ENCODE measurements at places on chromosomes 3 and 15. TPM values are rescaled to one million over a fixed set of nuclear protein-coding genes. Genes with fewer than 3 reads are reported as not detected.
A peak's percentile ranks its signal among the peaks of the same experiment; 100 is the strongest.

GRIP2 gene
- 0.20 TPM for total RNA-seq

- DNase-seq: no peak
These were observed 42.0 kb upstream of the CFAP161 start for GRCh38 chr15:81091889-81092558.

ADPRH gene
- total RNA-seq: 4.6 TPM

DNA sequence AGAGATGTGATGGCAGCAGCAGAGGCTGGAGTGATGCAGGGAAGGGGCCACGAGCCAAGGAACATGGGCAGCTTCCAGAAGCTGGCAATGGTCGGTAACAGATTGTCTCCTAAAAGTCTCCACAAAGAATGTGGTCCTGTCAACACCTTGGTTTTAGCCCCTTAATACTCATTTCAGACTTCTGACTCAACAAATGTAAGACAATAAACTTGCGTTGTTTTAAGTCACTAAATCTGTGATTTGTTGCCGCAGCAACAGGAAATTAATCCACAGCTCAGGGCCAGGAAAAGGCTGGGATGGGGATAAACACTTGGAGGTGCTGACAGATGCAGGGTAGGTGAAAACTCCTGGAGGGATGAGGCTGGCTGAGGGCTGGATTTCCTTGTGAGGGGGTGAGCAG is 69.9 kb downstream of the OXNAD1 start:
- no peak for DNase-seq

CYFIP1 gene
- 70.8 TPM for total RNA-seq

MAGI1 gene
- total RNA-seq: 31.1 TPM

DNA sequence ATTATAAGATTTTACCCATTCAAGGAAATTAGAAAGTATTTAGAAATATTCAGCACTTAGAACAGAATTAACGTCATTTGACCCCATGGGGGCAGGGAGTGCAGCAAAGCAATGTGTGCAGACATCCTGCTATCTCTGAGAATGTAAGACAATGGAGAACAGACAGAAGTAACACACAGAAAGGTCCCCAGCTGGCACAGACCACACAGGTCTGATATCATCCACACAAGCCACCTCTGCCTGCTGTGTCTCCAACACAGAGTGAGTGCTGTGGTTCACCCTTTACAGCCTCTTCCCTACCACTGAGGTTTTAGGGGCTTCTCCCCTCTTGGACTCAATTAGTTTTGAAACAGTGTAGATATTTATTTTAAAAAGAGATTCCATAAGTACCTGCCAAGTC is 16.1 kb downstream of the TXNRD3 start:
- no peak for DNase-seq

- peak; percentile 82 for DNase-seq
These were observed 18.1 kb downstream of the H1-8 start for GRCh38 chr3:129560911-129561594.

GPR149 gene
- total RNA-seq: not detected

DNA sequence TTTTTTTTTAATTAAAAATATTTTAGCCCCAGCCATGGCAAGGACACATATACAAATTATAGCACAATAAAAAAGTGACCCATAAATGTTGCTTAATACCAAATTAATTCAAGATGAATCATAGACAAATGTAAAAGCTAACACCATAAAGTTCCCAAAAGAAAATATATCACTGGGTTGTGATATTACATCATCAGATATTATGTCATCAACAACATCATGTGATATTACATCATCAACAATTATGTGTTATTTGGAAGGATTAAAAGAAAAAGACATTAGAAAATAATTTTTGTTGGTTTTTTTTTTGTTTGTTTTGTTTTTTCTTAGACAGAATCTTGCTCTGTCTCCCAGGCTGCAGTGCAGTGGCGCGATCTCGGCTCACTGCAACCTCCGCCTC is 34.5 kb upstream of the ABHD10 start:
- no peak for DNase-seq

GRCh38 chr3:190266913-190267290 is 55.3 kb downstream of the CLDN1 start:
- DNase-seq: no peak

TGM4 gene
- total RNA-seq: not detected

DNA sequence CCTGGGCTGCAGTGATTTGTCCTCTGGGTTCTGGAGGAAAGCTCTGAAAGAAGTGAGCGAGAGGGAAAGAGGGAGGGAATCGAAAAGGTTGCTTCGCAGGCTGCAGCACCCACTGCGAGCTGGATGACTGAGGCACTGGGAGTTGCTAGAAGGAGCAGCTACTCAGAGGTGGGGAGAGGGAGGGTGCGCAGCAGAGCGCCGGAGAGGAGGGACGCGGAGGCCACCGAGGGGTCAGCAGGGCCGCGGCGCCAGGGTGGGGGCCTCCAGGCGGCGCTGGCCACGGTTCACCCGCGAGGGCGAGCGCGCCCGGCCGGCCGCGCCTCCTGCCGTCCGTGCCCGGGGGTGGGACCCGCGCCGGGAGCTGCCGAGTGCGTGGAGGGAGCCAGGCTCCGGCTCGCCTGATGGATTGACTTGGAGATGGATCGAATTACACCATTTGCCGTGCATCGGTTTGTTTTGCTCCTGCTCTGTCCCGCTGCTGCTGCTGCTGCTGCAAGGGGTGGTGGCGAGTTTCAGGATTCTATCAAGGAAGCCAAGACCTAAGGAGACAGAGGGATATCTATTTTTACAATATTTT is at the start of gene SEMA6D:
TSS of gene SEMA6D (plus strand) at position 470 of the 577 bp plus-strand sequence. CDS start 42,294 bp downstream, outside the sequence.
- peak; percentile 78 for DNase-seq

SLC30A4 gene
- 1.7 TPM for total RNA-seq

DNA sequence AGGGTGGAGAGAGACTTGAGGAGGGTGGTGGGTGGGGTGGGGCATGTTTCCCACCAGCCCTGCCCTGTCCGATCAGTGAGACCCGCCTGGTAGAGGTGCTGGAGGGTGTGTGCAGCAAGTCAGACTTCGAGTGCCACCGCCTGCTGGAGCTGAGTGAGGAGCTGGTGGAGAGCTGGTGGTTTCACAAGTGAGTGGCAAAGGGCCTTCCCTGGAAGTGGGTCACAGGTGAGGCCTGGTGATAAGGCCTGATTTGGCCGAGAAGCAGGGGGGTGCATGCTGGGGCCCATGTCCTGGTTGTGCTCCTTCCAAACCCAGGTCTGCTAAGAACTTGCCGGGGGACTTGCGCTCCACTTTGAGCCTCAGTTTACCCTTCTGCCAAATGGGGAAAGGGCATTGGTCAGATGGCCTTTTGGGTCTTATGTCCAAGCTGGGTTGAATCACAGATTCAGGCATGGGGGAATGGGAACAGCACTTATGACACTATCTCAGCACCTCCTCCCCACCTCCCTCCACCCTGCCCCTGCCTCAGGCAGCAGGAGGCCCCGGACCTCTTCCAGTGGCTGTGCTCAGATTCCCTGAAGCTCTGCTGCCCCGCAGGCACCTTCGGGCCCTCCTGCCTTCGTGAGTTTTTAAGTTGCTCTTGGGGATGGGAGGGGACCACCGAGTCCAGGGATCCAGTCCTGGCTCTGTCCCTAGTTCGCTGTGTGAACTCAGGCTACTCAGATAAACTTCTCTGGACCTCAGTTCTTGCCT is 4.0 kb downstream of the CRELD1 start:
- no peak for DNase-seq

CADM2 gene
- total RNA-seq: 0.28 TPM

IL17RD gene
- 1.2 TPM for total RNA-seq

- DNase-seq: no peak
These were observed 167.2 kb upstream of the KCNMB2 start for GRCh38 chr3:178369006-178369405.

DNA sequence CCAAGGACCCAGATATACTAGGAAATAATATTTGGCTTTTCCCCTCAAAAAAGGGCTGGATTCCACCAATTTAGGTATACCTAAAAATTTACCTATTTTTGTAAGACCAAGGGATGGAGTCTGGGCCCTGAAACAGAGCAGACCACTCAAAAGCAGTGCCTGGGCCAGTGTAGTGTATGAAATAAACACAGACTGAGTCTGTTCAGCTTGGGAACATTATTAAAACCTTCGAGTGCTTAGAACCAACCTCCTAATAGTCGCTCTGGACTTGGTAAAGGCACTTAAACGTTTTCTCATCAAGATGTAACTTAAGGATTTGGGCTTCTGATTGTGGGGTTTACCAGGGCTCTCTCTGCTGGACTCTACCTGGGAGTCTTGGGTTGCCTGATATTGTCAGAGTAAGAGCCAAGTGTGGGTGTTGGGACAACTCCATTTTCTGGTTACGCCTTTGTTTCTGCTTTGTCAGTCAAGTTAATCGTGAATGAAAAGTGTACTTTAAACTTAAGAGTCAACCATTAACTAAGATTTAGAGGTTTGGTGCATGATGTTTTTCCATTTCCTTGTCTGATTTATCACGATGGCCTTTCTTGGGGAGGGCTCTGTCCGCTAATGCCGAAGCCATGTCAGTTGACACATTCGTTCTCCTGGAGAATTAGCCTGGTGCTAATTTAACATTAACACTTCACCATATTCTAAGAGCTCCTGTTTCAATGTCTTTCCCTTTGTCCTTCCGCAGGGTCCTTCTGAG is 221.0 kb upstream of the TPM1 start:
- DNase-seq: peak; percentile 32

- DNase-seq: no peak
These were observed 2.1 kb downstream of the IDH2 start for GRCh38 chr15:90099868-90100831.

GOLGA8N gene
- total RNA-seq: 15.9 TPM

DNA sequence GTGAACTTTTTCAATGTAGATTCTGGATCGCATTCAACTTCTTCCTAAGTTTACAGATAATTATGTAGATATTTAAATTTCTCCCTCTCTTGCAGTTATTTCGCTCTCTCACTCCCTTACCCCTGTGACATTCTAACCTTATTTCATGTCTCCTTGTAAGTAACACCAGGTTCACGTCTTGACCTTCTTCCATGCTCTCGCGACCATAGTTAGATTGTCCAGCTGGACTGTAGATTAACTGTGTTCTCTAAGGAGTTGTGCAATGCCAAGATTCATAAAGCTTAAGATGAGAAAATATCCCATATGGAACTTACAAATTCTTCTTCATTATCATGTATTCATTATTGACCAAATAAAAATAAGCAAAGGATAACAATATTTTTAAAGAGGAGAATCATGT is 430.5 kb downstream of the GABRG3 start:
- no peak for DNase-seq

Measured in pancreas (tissue), 10 donors.